ENCODE measurements at places on chromosomes 7 and 10.
A peak's percentile ranks its signal among the peaks of the same experiment; 100 is the strongest.

DNA sequence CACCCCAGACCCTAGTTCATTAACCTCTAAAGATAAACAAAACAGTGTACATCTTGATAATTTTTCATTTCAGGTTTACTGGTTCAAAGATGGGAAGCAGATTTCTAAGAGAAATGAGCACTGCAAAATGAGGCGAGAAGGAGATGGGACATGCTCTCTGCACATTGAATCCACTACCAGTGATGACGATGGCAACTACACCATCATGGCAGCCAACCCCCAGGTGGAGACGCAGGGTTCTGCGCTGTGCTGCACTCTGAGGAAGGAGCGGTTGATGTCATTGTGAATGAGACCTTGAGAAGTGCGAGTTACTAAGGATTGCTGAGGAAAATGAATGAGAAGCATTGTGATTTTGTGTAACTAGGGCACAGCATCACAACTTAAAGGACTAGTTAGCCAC lies 37.6 kb downstream of the ATOH7 start:
- DNase-seq = no peak

DNA sequence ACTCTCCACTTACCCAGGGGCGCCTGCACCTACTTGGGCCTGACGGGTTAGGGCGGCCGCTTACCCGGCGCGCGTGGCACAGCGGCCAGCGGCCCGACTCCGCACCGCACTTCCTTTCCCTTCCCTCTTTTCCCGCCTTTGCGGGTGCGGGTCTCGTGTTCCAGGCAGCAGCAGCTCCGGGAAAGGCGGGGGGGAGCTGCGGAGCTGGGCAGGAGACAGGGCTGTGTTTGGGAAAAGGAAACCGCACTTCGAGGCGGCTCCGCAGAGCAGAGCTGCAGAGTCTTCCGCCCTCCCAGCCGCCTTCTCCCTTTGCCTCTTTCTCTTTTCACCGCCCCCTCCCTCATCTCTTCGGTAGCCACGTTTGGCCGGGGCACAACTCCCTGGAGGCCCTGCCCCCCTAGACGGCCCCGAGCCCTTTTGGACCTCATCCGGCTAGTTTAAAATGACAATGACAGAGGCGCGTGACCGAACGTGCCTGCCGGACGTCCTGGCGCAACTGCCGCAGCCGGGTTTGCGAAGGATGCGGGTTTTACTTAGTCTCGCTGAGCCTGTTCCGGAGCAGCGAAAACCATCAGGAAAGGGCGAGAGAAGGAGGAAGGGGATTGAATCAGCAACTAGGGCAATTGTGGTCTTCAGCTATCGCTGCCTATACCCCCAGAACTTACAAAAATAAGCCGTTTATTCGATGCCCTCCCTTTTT lies 7.9 kb upstream of the PAX2 start:
- DNase-seq = no peak

DNA sequence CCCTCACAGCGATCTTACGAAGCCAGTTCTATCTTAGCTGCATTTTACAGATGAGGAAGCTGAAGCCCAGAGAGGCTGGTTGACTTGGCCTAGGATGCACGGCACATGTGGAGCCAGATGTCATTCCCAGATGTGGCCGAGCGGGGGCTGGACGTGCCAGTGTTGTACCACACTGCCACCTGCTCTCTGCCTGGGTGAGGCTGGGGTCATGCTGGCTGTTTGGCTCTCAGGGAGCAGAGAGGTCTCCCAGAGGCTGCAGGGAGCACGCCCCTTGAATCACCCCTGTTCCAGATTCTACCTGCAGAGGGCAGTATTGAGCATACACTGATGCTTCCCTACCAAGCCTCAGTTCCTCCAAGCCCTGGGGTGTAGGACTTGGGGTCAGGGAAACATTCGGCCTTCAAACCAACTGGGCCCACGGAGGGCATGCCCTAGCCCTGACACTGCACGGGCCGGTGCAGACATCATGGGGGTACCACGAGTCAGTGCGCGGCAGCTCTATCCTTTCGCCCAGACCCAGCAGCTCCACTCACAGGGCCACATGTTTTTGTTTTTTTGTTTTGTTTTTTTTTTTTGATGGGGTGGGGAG lies 3.8 kb upstream of the GTF2IRD1 start:
- DNase-seq = peak; percentile 70

- no peak for DNase-seq
These were observed 51.9 kb downstream of the GNAT3 start for GRCh38 chr7:80459776-80460510.

DNA sequence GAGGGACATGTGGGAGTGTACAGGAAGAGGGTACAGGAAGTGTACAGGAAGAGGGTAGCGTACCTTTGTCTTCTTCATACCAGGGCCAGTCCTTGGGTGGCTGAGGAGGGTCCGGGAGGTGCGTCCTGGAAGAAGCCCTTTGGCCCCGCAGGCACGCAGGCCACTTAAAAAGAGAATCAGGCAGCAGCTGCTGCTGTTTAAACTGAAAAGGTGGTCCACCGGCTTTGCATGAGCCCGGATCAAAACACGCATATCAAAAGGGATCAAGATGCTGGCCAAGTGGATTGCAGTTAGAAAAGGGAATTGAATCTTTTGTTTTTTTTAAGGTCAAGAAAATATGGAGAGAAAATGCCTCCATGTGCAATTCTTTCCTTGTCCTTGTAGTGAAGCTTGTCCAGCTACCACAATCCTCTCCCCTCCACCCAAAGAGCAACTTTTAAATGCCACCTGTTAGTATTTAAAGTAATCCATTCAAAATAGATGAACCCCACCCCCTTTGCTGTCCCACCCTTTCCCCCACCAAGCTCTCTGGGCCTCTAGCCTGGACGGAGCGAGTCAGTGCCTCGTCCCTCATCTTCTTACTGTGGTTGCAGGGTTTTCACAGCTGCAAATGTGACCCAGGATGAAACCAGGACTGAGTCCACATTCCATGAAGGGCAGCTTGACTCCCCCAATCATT lies 142.8 kb downstream of the GLCCI1 start:
- no peak for DNase-seq

All from activated CD4-positive, alpha-beta T cell treated with anti-CD3 and anti-CD28 coated beads, Interleukin-2, amount 50 U/mL, for 24 hours (primary cell).